ENCODE measurements at places on chromosomes 3 and 15.
A peak's percentile ranks its signal among the peaks of the same experiment; 100 is the strongest.

DNA sequence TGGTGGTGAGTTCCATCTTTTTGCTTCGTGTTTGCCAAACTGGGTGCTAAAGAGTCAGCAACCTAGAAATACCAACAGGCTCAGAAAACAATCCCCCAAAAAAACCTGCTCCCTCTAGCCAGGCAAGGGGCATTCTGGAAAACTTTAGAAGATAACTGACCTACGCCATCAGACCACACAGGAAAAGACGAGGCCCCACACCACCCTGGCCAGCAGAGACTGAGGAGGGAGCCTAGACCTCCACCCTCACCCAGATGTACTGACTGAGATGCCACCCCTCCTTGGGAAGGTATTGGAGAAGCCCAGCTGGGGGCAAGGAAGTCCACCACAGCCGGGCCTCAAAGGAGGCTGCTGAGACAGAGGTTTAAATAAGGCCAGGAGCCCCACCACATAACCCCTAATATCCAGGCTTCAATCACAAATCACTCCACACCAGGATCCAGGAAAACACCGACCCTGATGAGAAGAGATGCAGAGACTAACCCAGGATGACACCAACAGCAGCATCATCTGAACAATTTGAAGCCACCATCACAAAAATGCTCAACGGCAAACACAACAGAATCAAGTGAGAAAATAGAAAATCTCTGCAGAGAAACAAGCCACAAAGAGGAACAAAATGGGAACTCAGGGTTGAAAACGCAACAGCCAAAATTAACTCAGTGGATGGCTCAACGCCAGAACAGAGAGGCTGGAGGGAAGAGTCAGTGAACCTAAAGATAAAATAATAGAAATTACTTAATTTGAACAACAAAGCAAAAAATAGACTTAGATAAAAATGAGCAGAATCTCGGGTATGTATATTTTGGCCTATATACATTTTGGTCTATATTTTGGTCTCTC lies 61.0 kb downstream of the TPRA1 start:
- H3K27me3 ChIP-seq, result peaks cover 14% of the 10 kb centered on the region
- DNase-seq, result no peak
- no peak overlapping the region for H3K4me3 ChIP-seq
- no peaks in the 10 kb centered on the region for H3K36me3 ChIP-seq
- no peak overlapping the region for H3K27ac ChIP-seq

GRCh38 chr15:98909968-98910885 lies 97.4 kb downstream of the PGPEP1L start:
- no peak for DNase-seq
- peaks cover under 1% of the 10 kb centered on the region for H3K4me1 ChIP-seq
- no peaks in the 10 kb centered on the region for H3K27me3 ChIP-seq
- H3K27ac ChIP-seq, result no peak overlapping the region
- peaks cover 6% of the 10 kb centered on the region for H3K36me3 ChIP-seq
- no peak overlapping the region for H3K4me3 ChIP-seq

GRCh38 chr3:135229018-135229495 lies 434.0 kb downstream of the EPHB1 start:
- no peak overlapping the region for H3K27ac ChIP-seq
- no peak for DNase-seq
- H3K4me1 ChIP-seq, result no peaks in the 10 kb centered on the region
- H3K36me3 ChIP-seq, result peaks cover 2% of the 10 kb centered on the region

DNA sequence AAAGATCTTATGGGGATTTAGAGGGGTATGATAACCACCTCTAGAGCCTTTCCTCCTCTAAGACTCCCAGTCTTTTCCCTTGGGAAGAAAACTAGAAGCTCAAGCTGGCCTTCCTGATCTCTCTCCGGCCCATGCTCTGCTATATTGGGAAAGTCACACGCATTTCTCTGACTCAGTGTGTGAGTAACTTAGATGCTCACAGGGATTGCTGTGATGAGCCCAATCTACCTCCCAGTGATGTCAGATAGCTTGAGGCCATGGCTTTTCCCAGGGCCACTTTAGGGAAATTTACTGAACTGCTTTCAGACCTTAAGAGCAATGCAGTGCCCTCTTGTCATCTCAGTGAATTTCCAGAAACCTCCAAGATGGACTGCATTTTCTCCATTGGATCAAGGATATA lies 8.6 kb upstream of the ST8SIA2 start:
- H3K27me3 ChIP-seq, result peaks cover 14% of the 10 kb centered on the region
- no peak for DNase-seq
- no peak overlapping the region for H3K27ac ChIP-seq

GRCh38 chr3:4497843-4498324 lies 4.7 kb downstream of the ITPR1 start:
- H3K36me3 ChIP-seq, result peaks cover 24% of the 10 kb centered on the region
- peak overlapping the region; percentile 56 for H3K27ac ChIP-seq
- no peak for DNase-seq
- no peaks in the 10 kb centered on the region for H3K27me3 ChIP-seq
- H3K4me3 ChIP-seq, result no peak overlapping the region

DNA sequence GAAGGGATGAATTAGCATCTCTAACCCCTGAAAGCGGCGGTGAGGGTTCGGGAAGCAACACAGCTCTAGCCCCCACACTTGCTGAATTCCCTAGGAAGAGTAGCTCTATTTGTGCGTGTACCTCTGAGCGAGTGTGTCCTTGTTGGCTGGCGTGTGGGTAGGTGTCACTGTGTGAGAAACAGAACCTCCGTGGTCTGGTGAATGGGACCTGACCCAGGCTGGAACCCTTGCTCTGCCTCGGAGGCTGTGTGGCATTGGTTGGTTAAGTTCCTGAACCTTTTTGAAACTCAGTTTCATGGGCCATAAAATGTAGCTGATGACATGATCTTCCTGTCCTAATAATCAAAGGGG lies 414 bp upstream of the TMEM115 start:
- H3K4me1 ChIP-seq, result peaks cover 32% of the 10 kb centered on the region
- peak overlapping the region; percentile 93 for H3K27ac ChIP-seq
- peaks cover 4% of the 10 kb centered on the region for H3K36me3 ChIP-seq
- H3K27me3 ChIP-seq, result no peaks in the 10 kb centered on the region
- DNase-seq, result no peak

- peaks cover 8% of the 10 kb centered on the region for H3K27me3 ChIP-seq
- DNase-seq, result no peak
- no peaks in the 10 kb centered on the region for H3K36me3 ChIP-seq
- no peak overlapping the region for H3K4me3 ChIP-seq
- H3K27ac ChIP-seq, result no peak overlapping the region
- H3K4me1 ChIP-seq, result no peaks in the 10 kb centered on the region
Observed at GRCh38 chr3:37824954-37825328, 36.7 kb upstream of the CTDSPL start.

DNA sequence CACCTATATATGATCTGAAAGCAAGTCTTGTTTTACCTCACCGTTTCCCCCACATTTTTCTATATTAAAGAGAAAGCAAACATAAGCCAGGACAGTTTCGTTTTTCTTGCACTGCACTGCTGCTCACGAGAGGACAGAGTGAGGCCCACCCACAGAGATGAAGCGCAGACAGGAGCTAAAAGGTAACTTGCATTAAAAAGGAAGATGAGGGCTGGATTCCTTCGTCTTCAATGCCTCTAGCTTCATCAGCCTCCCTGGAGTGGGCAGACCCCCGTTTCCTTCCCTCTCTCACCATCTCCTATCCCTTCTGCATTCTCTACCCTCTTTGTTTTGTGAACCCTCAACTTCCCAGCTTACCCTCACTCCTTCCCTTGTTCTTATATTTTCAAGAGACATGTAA lies 18.9 kb downstream of the SUMF1 start:
- no peak overlapping the region for H3K27ac ChIP-seq
- no peak for DNase-seq
- no peak overlapping the region for H3K4me3 ChIP-seq
- H3K4me1 ChIP-seq, result no peaks in the 10 kb centered on the region
- peaks cover 42% of the 10 kb centered on the region for H3K36me3 ChIP-seq
- H3K27me3 ChIP-seq, result no peaks in the 10 kb centered on the region

DNA sequence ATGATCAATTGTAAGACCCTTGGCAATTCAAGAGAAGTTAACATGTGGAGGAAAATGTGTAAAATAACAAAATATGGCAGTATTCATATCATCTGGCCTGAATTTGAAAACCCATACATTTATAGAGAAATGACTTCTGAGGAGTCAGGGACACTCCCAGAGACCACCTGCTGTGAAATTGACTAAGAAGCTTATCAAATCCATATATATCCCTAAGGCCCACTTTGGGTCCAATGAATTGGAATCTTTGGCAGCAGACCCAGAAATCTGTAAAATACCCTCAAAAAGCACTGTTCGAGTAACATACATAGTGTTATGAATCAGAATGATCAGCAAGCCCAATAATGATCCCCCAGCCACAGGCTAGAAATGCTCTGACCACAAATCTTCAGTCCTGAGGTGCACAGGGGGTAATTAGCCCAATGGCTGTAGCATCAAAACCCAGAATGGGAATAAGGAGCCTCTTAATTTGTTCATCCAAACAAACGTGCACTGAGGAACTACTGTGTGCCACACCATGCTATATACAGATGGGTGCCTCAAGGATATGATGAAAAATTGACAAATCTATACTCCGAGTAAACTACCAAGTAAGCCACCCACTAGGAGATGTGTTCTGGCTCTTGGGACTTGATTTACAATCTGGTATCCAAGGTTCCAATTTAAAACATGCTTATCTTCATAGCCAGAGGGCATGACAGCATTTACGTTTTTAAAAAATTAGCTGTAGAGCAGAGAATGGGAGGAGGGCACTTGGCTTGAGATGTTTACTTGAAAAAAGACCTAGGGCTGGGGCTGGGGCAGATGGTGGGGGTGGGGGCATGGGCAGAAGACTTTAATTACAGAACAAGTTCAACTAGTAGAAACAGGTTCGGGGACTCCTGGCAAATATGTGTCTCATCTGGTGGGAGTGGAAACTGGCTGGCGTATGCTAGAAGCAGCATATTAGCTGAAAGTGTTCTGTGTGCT lies 9.1 kb upstream of the ARHGEF3 start:
- DNase-seq, result no peak
- no peak overlapping the region for H3K27ac ChIP-seq
- H3K4me3 ChIP-seq, result no peak overlapping the region
- peaks cover 3% of the 10 kb centered on the region for H3K4me1 ChIP-seq

DNA sequence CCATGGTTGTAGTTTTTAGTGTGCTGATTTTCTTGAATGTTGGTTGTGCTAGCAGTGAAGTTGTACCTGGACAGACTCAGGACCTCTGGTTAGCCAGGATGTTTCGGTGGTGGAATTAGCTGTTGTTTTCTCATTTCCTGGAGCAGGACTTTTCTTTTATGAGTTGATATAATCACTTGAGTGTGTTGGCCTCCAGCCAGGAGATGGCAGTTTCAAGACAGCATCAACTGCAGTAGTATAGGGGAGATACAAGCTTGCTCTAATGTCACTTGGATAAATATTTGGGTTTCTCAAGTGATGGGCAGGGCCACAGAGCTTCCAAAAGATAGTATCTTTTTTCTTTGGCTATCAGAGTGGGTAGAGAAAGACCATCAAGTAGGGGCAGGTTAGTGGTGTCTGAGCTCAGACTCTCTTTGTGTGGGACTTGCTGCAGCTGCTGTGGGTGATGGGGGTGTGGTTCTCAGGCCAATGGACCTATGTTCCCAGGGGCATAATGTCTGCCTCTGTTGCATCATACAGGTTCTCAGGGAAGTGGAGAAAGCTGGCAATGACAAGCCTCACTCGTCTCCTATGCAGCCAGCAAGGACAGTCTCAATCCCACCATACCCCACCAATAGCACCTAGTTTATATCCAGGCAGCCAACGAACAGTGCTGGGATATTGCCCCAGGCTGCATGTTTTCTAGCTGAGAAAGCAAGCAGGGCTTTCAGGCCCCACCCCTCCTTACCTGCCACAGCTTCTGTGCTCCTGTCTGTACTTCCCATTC lies 14.6 kb upstream of the OR5K2 start:
- no peak for DNase-seq
- no peak overlapping the region for H3K4me3 ChIP-seq
- H3K4me1 ChIP-seq, result no peaks in the 10 kb centered on the region
- H3K27ac ChIP-seq, result no peak overlapping the region
- H3K27me3 ChIP-seq, result peaks cover 17% of the 10 kb centered on the region

DNA sequence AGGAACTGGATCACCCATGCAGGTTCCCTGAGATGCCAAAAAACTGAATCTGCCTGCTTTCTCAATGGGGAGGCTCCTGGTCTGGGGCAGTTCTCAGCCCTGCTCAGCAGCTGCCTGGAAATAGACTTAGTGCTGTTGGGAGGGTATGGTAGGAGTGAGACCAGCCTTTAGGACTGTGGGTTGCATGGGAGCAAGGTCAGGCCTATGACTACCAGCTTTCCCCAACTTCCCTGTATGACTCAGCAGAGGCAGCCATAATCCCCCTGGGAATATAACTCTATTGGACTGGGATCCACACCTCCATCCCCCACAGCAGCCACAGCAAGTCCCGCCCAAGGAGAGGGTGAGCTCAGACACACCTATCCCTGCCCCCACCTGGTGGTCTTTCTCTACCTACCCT lies 87.0 kb downstream of the CFAP44 start:
- no peak overlapping the region for H3K4me3 ChIP-seq
- no peaks in the 10 kb centered on the region for H3K27me3 ChIP-seq
- no peak for DNase-seq
- H3K36me3 ChIP-seq, result peaks cover 9% of the 10 kb centered on the region

DNA sequence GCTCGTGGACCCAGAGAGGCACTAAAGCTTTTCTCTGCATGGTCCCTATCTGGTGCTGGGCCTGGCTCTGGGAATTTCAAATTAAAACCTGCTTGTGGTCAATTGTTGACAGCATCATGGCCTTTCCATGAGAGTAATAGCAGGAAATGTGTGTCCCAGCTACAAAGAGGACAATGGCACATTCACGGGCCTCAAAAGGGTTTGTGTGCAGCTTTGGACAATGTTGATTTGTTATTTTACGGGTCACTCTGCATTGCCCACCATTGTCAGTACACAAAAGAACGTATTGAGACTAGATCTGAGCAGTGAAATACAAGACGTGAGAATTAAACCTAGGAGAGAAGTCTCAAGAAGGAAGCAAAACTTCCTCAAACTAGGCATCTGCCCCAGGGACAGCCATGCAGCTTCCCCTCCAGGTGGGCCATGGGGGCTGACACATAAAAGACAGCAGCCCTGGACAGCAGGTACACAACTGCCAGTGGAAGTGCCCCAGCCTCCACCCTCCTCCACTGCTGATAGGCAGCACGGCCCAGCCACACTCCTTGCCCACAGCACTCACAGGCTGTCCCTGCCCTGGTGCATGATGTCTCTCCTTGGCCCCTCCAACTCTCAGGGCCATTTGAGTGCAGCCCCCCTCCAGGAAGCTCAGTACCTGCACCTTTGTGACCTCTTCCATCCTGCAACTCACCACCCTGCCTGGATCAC lies 15.9 kb upstream of the LTF start:
- H3K36me3 ChIP-seq, result no peaks in the 10 kb centered on the region
- H3K27me3 ChIP-seq, result peaks cover 21% of the 10 kb centered on the region
- DNase-seq, result no peak
- no peak overlapping the region for H3K27ac ChIP-seq
